Activated T-cell treated with anti-CD3 and anti-CD28 coated beads for 1 hour (primary cell): ENCODE measurements at places on chromosomes 2 and 18.

GRCh38 chr2:224366267-224366844 lies 35.6 kb downstream of the FAM124B start:
- no peak for DNase-seq

DNA sequence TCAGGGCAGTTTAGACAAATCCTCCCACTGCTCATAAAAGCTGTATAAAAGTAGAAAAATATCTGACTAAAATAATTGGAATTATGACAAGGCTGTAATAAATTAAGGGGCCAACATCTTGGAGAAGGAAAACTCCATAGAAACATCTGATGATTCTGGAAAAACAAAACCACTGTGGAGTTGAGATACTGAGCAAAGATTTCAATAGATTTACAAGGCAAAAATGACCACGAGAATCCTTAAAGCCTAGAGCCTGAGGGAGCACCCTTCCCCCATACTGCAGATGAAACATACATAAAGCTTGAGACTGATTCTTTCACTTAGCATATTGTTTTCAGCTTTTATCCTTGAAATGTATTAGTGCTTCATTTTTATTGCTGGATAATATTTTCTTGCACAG lies 286.4 kb upstream of the MMADHC start:
- no peak for DNase-seq

- DNase-seq = no peak
These were observed 21.5 kb upstream of the MYCN start for GRCh38 chr2:15918761-15919356.

DNA sequence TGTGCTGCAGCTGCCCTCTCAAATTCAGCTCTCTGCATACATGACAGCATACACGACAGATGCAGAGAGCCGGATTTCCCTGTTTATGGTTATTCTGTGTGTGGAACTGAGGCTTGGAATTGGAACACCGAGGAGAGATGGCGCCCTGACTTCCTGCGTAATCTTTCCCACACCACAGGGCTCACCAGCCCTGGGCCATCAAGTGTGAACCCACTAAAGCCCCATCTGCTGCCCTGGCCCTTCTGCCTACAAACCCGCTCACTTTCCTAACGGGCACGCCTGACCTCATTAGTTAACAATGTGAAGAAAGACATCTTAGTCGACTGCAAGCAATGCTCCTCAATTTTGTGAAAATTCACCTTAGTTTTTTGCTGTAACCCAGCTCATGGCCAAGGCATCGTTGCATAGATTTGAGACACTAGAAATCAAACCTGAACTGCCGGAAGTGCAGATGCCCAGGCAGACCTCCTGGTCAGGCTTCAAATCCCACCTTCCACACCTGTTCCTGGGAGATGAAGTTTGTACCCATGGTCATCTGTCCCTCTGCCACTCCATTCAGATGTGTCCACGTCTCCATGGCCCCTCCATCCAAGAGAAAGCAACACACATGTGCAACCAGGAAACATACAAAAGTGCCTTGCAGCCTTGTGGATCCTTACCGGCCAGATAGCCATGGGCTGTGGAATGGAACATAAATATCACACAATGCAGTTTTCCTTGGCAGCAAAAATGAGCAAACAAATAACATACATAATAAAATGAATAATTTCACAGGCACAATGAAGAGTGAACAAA lies 5.0 kb upstream of the CIDEA start:
- DNase-seq = no peak

GRCh38 chr2:26469092-26469710 lies 8.7 kb downstream of the OTOF start:
- peak; percentile 29 for DNase-seq

DNA sequence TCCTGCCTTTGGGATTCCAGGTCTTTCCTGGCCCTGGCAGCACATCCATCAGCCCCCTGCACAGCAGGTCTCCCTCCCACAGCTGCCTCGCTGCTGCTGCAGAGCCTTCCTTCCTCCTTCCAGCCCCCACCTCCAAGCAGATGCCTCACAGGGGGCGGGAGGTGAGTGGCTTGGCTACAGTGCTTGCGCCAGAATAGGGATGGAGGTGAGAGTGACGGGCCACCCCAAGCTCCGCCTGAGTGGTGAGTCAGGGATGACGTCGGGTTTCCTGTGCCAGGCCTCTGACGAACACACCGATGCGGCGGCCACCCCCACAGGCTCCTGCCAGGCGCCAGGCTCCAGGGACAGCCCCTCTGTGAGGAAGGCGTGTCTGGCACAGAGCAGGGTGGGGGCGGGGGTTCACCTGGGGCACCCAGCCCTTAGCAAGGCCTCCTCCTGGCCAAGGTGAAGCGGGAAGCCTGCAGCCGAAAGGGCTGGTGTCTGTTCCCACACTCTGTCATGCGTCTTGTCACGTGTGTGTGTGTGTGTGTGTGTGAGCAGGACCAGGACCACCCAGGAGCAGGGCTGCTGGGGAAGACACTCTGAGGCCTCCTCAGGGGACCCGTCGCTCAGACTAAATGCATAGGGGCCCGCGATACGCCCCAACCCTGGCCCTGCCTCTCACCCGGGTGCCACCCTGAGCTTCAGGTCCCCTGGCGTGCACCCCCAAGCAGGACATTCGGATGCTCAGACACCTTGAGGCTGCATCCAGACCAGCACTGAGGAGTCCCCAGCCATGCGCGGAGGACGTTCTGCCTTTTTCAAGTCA lies 3.4 kb upstream of the DUSP2 start:
- peak; percentile 87 for DNase-seq

GRCh38 chr2:5782103-5782502 lies 89.9 kb downstream of the SOX11 start:
- no peak for DNase-seq

- no peak for DNase-seq
These were observed 49.7 kb downstream of the RASGRP3 start for GRCh38 chr2:33526132-33526531.
